ENCODE measurements at places on chromosomes 4 and X. TPM values are rescaled to one million over a fixed set of nuclear protein-coding genes. Genes with fewer than 3 reads are reported as not detected.
A peak's percentile ranks its signal among the peaks of the same experiment; 100 is the strongest.

UGT2A1 gene
- total RNA-seq = not detected

PLXNA3 gene
- total RNA-seq = 14.5 TPM

- DNase-seq = no peak
Observed at GRCh38 chrX:152958047-152958446, 35.9 kb downstream of the PNMA5 start.

GRCh38 chrX:111869639-111870034 lies 6.3 kb upstream of the TRPC5OS start:
- DNase-seq = peak; percentile 4

GRCh38 chr4:55089916-55090315 lies 35.5 kb downstream of the KDR start:
- no peak for DNase-seq

All from occipital lobe (tissue), 3 donors.